ENCODE measurements at places on chromosomes 5 and 9. TPM values are rescaled to one million over a fixed set of nuclear protein-coding genes. Genes with fewer than 3 reads are reported as not detected.

The SPEF2 gene
- total RNA-seq: 11.5 TPM

The GOLGA1 gene
- total RNA-seq: 21.1 TPM

The FGD3 gene
- total RNA-seq: 10.2 TPM

The AMBP gene
- total RNA-seq: 0.66 TPM

The TGFBI gene
- total RNA-seq: 40.4 TPM

The OSMR gene
- total RNA-seq: 121 TPM

The FST gene
- total RNA-seq: 23.0 TPM

DNA sequence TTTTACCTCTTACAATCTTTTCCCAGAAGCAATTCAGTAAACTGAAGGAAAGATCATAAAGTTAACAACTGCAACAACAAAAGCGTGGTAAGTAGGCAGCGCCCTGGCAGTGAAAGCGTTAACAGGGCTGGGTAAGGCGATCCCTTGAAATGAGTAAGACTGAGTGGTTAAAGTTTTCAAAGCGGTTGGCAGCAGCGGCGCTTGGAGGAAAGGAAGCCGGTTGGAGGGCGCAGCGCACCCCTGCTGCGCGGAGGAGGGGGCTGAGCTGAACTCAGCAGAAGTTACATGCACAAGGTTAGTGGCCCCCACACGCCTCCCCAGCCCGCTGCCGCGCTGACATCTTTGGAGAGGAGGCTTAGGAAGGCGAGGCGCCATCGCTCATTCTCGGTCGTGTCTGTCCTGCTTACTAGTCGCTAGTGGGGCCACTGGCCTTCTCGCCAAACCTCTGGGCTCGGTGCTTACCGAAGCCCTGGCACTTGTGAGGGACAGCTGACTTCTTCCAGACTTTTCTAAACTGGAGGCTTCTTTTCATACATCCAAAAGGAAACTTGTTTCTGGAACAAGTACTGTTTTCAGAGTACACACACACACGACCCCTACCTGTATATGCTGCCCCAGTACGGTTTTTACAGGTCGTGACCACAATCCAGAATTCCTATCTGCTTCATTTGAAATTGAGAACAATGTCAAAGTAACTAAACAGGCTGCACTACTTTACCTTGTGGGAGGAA lies at the start of gene SH3RF2:
Gene SH3RF2, plus strand, starts transcription at position 178 of the 731 bp plus-strand sequence. CDS start 1,351 bp downstream, outside the sequence.
- H3K27ac ChIP-seq: peak within 1 kb of the TSS; percentile 89
- H3K27me3 ChIP-seq: no peaks in the 10 kb centered on the region
- peak; percentile 51 for DNase-seq
- no peaks in the 10 kb centered on the region for H3K36me3 ChIP-seq
- no peaks in the 10 kb centered on the region for H3K4me1 ChIP-seq
- peak within 1 kb of the TSS; percentile 72 for H3K4me3 ChIP-seq

- no peaks in the 10 kb centered on the region for H3K36me3 ChIP-seq
- no peak for DNase-seq
- no peak overlapping the region for H3K27ac ChIP-seq
- no peaks in the 10 kb centered on the region for H3K27me3 ChIP-seq
- H3K4me1 ChIP-seq: no peaks in the 10 kb centered on the region
These were observed 155.9 kb downstream of the NR2F1-AS1 start for GRCh38 chr5:93425096-93425495.

DNA sequence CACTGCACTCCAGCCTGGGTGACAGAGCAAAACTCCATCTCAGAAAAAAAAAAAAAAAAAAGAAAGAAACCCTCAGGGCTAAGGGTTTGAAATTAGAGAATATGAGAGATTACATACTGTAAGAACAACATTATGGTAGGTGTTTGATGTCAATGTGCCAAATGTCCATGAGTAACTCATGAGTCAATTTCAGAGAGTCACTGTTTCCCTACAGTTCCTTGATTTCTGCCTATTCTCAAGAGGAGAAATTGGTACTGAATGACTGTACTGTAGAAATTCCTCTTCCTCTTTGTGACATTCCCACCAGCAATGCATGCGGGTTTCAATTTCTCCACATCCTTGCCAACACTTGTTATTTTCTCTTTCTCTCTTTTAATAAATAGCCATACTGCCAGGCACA lies 35.2 kb downstream of the MARVELD2 start:
- no peak overlapping the region for H3K27ac ChIP-seq
- no peaks in the 10 kb centered on the region for H3K36me3 ChIP-seq
- no peak overlapping the region for H3K4me3 ChIP-seq
- no peaks in the 10 kb centered on the region for H3K4me1 ChIP-seq
- H3K27me3 ChIP-seq: no peaks in the 10 kb centered on the region

- no peaks in the 10 kb centered on the region for H3K27me3 ChIP-seq
- no peaks in the 10 kb centered on the region for H3K36me3 ChIP-seq
- no peak overlapping the region for H3K4me3 ChIP-seq
- no peak for DNase-seq
- no peak overlapping the region for H3K27ac ChIP-seq
These were observed 108.5 kb downstream of the C9orf152 start for GRCh38 chr9:110099236-110100095.

DNA sequence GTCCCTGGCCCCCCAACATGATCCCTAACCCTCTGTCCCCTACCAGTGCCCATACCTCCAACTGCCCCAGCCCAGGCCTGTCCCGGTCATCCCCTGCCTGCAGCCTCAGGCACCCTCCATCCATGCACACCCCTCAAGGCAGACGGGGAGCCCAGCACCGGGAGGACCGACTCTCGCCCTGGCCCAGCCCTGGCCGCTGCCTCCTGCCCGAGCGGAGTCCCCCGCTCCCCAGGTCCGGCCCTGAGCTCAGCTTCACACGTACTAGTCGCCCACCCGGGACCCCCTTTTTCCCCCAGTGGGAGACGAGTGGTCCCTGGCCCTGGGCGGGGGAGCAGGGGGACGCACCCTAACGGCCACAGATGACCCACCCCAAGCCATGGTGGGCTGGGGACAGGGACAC lies 49.0 kb upstream of the UBAC1 start:
- H3K36me3 ChIP-seq: no peaks in the 10 kb centered on the region
- no peak for DNase-seq
- no peak overlapping the region for H3K4me3 ChIP-seq
- H3K27ac ChIP-seq: peak overlapping the region; percentile 81
- no peaks in the 10 kb centered on the region for H3K4me1 ChIP-seq

DNA sequence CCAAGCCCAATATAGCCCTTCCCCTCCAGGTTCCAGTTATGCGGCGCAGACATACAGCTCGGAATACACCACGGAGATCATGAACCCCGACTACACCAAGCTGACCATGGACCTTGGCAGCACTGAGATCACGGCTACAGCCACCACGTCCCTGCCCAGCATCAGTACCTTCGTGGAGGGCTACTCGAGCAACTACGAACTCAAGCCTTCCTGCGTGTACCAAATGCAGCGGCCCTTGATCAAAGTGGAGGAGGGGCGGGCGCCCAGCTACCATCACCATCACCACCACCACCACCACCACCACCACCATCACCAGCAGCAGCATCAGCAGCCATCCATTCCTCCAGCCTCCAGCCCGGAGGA lies 6.3 kb downstream of the NR4A3 start:
- H3K4me3 ChIP-seq: no peak overlapping the region
- H3K27ac ChIP-seq: no peak overlapping the region
- DNase-seq: no peak
- no peaks in the 10 kb centered on the region for H3K27me3 ChIP-seq
- no peaks in the 10 kb centered on the region for H3K4me1 ChIP-seq
- no peaks in the 10 kb centered on the region for H3K36me3 ChIP-seq

DNA sequence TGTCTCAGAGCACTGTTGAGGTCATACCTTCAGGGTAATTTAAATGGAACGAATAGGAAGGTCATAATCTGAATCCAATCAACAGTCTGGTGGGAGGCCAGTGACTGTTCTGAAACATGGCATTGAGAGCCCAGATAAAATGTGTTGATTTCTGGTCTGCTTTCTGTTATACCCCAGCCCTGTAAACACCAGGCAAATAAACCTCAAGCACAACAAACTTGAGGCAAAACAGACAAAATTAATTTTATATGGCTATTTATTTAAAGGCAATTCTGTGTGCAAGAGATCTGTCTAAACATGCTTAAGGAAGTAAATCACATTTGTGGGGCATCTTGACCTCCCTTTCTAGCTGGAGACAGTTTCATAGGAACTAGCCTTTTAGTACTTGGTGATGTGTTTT lies 140.9 kb upstream of the SPEF2 start:
- H3K4me1 ChIP-seq: no peaks in the 10 kb centered on the region
- H3K36me3 ChIP-seq: no peaks in the 10 kb centered on the region
- no peak for DNase-seq
- no peak overlapping the region for H3K27ac ChIP-seq

DNA sequence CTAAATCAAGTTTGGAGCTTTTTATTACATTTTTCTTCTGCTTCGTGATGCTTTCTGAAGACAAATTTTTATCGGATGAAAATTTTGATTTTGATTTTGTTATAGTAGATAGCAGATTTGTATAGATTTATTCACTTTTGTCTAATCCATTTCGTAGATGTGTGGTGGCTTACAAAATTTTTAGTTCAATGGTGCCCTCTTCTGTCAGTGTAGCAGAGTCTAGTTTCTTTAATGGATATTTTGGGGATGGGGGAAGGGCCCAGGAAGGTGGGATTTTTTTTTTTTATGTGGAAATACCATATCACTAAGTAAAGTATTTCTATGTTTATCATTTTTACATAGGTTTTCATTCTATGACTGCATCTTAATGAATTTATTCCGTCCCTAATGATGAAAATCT lies 259.9 kb upstream of the TARS1 start:
- DNase-seq: no peak
- no peaks in the 10 kb centered on the region for H3K27me3 ChIP-seq
- no peak overlapping the region for H3K4me3 ChIP-seq
- no peaks in the 10 kb centered on the region for H3K36me3 ChIP-seq

DNA sequence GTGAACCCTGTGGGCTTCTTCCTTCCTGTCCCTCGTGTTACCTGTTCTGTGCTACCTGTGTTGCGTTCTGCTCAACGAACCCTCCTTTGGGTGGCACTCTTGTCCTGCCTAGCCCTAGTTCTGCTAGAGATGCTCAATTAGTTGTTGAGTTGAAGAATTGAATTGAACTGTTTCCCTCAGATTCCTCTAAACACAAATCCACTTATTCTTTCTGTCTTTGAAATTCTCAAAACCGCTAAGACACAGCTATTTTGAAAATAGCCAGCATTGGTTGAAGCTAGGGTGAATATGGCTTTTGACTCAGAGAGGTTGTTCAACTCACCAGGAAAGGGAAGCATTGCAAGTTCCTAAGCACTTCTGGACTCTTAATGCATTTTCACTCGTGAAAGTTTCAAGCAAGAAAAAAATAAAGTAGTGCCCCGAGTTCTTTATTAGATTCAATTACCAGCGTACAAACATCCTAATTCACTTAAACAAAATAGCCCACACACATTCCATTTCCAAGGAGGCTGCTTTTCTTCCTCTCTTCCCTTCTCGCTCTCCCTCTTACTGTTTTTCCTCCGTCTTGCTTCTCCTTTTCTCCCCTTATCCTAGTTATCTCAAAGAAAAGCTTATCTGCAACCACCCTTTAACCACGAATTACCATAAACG lies 642 bp upstream of the ITGA1 start:
- H3K27ac ChIP-seq: peak overlapping the region; percentile 98
- H3K4me1 ChIP-seq: no peaks in the 10 kb centered on the region
- no peaks in the 10 kb centered on the region for H3K27me3 ChIP-seq

DNA sequence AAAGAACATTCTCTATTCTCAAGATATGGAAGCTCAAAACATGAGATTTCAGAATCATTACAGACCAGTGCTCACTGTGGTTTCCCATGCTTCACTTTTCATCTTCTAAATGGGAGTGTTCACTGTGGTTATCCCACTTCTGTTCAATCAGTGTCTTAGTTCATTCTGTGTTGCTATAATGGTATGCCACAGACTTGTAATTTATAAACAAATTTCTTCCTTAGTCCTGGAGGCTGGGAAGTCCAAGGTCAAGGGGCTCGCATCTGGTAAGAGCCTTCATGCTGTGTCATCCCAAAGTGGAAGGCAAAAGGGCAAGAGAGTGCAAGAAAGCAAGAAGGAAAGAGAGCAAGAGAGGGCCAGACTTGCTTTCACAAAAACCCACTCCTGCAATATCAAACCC lies 146.3 kb downstream of the TTC39B start:
- DNase-seq: no peak
- H3K27ac ChIP-seq: no peak overlapping the region
- no peaks in the 10 kb centered on the region for H3K36me3 ChIP-seq

GRCh38 chr5:173890195-173890991 lies 2.2 kb downstream of the CPEB4 start:
- no peaks in the 10 kb centered on the region for H3K4me1 ChIP-seq
- peak overlapping the region; percentile 92 for H3K4me3 ChIP-seq
- H3K27me3 ChIP-seq: no peaks in the 10 kb centered on the region
- no peak for DNase-seq

GRCh38 chr5:54480296-54480695 lies 24.8 kb downstream of the HSPB3 start:
- no peaks in the 10 kb centered on the region for H3K27me3 ChIP-seq
- H3K4me3 ChIP-seq: no peak overlapping the region
- H3K36me3 ChIP-seq: no peaks in the 10 kb centered on the region
- DNase-seq: no peak
- no peak overlapping the region for H3K27ac ChIP-seq
